ENCODE measurements at places on chromosomes 4 and X. TPM values are rescaled to one million over a fixed set of nuclear protein-coding genes. Genes with fewer than 3 reads are reported as not detected.

Gene PFKFB1
- total RNA-seq, result 0.93 TPM

Gene SCFD2
- total RNA-seq, result 39.4 TPM

Gene DUSP21
- total RNA-seq, result not detected

Gene F8A1
- 23.6 TPM for total RNA-seq

Gene FGFR3
- 0.39 TPM for total RNA-seq

Gene RS1
- not detected for total RNA-seq

Gene TRAPPC11
- total RNA-seq, result 33.7 TPM

Gene ATP2B3
- 0.05 TPM for total RNA-seq

Gene GIMD1
- total RNA-seq, result not detected

Gene OSTC
- 96.7 TPM for total RNA-seq

Gene RASGEF1B
- 3.6 TPM for total RNA-seq

Gene CHRNA9
- total RNA-seq, result not detected

Gene NLGN3
- total RNA-seq, result 1.1 TPM

Gene ZCCHC18
- total RNA-seq, result 0.76 TPM

Gene PDE6B
- total RNA-seq, result 10.1 TPM

DNA sequence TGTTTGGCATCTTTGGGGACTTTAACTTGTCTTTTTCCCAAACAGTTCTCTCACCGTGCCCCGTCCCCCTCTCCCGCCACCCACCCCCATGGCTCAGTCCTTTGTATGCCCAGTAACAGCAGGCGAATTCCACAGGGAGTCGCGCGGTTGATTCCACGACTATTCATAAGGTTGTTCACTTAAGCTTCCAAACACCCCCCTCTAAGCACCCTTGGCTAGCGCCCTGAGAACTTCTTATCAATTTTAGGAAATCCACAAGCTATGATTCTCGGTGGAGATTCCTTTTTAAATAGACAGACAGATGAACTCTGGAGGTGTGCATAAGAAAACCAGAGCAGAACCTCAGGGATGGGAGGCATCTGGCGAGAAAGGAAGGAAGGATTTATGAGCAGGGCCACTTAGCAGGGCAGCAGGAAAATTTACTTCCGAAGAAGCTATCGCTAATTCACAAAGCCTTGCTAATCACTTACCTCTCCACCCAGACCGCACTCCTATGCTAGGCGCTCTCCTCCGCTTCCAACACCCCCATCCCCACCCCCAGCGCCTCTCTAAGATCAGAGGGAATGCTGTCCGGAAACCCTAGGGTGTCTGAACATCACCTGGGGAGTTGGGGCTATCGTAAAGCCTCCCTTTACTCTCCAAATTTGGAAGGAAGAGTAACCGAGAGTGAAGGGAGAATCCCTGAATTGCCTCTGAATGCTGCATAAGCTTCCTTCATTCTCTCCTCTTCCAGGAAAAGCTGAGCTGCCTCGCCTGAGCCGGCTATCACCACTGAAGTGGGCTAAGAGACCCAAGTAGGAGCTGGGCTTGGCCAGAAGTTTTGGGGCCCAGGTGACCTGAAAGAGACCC is 1.7 kb downstream of the UNC5C start:
- no peak for DNase-seq

DNA sequence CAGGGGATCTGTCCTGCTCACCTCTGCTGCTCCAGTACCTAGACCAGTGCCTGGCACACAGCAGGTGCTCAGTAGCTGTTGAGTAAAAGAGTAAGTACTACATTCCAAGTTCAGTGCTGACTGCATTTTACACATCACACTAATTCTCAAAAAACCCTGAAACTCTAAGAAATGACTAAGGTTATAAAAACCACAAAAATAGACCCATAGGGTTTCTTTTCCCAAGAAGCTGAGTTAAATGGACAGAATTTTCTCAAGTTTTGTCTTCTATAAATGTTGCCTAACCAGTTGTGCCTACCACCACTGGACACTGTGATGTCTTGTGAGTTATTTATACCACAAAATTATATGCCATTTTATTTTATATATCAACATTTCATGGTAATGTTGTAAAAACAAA is 78.9 kb upstream of the RXFP1 start:
- no peak for DNase-seq

DNA sequence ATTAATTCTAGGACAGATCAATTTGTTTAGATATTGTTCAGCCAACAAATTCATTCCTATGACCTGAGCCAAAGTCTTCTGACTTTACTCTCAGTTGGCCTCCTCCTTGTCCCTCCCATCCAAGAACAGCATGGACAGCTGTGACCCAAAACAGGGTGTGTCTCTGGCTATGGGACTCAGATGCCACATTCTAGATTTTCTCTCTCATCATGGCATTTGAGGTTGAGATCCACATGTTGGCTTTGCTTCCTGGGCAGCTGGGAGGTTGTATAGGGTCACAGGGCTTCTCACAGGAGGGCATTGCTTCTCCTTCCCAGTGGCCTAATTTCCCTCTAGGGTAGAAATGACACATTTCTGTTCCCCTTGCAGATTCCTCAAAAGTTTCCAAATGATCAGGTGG is 22.6 kb upstream of the EGF start:
- no peak for DNase-seq

- no peak for DNase-seq
Measured at GRCh38 chr4:152917543-152918395, 18.4 kb upstream of the FHDC1 start.

- DNase-seq, result no peak
Measured at GRCh38 chr4:179268791-179269190, 1826.6 kb upstream of the AGA start.

DNA sequence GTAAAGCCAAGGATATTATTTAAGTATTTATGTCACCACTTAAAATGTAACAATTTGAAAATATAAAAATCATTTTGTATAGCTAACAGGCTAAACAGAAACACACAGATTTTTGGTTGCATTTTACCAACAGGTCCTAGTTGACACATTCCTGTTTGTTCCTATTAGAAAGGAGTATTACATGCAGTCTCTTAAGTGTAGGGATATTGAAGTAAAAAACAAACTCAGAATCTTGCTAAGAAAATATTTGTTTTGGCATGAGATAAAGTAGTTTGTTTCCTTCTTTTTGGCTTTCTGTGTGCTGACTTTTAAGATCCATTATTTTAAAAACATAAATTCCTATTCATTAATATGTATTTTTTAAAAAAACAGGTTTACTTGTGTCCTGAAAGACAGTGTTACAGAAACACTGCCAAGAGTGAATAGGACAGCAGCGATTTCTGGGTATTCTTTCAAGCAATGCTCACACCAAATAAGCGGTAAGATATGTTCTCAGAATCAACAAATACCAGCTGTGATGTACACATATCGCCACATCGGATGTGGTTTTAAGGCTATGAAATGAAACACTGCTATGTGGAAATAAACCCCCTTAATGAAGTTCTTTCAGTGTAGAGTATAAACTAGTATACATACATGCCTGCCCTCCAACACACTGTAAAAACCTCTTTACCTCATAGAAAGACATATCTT is 6.9 kb downstream of the F11 start:
- no peak for DNase-seq

- DNase-seq, result no peak
Measured at GRCh38 chr4:95537863-95538488, 10.8 kb downstream of the UNC5C start.

GRCh38 chr4:164894702-164895101 is 17.7 kb downstream of the APELA start:
- DNase-seq, result no peak

GRCh38 chr4:142128529-142128928 is 492.1 kb downstream of the IL15 start:
- no peak for DNase-seq

GRCh38 chrX:17030092-17030491 is 83.6 kb downstream of the REPS2 start:
- no peak for DNase-seq

- no peak for DNase-seq
Measured at GRCh38 chrX:154093965-154094364, 3.6 kb downstream of the MECP2 start.

DNA sequence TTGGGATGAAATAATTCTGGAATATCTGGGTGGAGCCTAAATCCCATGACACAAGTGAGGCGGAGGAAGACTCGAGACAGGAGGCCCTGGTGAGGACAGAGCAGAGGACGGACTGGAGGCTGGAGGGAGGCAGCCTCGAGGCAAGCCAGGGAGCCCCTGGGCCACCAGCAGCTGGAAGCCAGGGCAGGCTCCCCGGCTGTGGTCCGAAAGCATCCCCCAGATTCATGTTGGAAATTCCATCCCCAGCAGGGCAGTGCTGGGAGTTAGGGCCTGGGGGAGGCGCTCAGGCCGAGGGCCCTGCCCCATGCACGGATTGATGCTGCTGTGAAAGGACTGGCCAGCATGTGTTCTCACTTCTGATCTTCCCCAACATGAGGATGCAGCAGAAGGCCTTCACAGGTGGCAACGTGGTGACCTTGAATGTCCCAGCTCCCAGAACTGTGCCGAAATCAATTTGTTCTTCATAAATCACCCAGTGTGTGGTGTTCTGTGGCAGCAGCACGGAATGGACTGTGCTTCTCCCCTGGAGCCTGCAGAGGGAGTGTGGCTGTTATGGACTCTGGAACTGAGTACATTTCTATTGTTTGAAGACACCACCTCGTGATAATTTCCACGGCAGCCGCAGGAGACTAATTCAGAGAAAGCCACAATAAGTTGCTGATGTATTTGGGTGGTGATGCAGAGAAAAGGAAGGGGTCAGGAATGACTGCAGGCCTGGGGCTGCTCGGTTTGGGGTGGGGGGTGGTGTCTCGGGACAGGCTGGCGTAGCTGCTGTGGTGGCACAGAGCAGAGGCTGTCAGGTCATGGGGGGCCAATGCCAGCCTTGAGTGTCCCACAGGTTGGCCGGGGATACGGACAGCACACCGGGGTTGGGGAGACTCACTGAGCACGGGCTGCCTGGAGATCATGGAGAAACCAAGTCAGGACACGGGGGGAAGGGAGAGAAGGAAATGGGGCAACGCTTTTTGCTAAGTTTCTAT is 56.9 kb downstream of the PCGF3 start:
- no peak for DNase-seq

- DNase-seq, result no peak
Measured at GRCh38 chrX:106278951-106279350, 110.8 kb downstream of the PWWP3B start.

- no peak for DNase-seq
Measured at GRCh38 chr4:150999086-150999485, 16.0 kb downstream of the LRBA start.

- DNase-seq, result no peak
Measured at GRCh38 chr4:120824946-120825345, 97.6 kb downstream of the PRDM5 start.

DNA sequence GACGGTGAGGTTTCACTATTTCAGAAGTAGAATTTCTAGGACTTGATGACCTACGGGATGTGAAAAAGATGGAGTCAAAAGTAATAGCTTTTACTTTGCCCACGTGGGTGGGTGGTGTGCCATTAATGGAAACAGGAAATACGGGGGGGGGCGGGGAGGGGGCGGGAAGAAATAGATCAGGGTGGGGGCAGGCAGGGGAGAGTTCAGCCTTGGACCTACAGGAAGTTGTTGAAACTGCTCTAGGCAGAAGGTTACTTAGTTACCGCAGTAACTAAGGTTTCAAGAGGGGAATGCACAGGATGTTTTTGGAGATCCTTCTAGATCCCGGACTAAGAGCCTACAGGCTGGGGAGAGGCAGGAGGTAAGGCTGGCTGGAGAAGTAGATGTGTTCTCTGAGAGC is 3.6 kb upstream of the FHL1 start:
- DNase-seq, result no peak

DNA sequence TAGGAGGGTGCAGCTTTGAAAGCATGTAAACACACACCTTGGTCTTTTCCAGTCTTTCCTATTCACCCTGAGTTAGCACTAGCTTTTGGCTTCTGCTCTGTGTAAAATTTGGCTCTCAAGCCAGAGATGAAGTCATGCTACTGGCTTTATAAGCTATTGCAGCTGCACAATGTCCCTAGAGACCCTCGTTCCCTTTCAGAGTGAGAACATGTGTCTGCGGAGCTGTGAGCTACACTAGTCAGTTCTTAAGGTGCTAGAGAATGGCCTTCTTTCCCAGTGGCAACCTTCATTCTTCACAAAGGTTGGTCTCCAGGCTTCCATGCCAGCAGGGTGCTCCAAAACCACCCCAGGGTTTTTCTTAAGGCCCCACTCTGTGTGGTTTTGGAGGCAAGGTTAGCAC is 199.1 kb downstream of the SPATA18 start:
- DNase-seq, result no peak

DNA sequence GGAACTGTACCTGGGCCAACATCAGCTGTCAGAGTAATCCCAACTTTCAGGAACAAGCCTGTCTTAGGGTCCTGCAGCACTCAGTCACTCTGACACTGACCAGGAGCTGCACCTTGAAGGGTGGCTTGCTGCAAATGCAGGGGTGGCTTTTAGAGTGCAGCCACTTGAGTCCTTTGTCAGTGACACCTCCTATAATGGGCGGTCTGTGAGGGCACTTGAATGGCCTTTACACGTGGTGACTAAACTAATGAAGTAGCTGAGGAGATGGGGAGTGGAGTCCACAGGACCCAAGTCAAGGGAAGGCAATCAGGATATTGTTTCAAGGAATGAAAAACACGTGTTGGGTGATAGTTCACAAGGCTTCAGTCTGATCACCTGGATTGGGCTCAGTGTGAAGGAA is 11.1 kb upstream of the LNX1 start:
- no peak for DNase-seq

- no peak for DNase-seq
Measured at GRCh38 chr4:10135260-10135659, 18.7 kb upstream of the WDR1 start.

DNA sequence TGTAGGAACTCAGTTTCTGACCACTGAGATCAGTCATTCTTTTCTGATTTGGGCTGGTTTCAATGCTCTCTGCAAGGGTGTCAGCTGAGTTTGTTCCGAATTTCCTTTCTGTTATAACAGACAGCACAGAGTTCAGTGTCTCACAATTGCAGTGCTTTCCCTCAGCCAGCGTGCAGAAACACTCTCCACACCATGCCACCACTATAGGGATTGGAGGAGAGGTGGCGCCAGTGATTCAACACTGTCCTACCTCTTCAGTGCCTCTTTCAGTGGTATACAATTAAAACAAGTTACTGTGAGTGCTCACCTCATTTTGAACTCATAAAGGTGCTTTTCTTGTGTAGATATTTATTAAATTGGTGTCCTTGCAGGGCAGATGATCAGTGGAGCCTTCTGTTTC is 413.2 kb upstream of the CXorf51B start:
- no peak for DNase-seq

- DNase-seq, result no peak
Measured at GRCh38 chr4:7429069-7429416, 5.7 kb downstream of the PSAPL1 start.

GRCh38 chr4:81811562-81812293 is 340.0 kb upstream of the RASGEF1B start:
- DNase-seq, result no peak

DNA sequence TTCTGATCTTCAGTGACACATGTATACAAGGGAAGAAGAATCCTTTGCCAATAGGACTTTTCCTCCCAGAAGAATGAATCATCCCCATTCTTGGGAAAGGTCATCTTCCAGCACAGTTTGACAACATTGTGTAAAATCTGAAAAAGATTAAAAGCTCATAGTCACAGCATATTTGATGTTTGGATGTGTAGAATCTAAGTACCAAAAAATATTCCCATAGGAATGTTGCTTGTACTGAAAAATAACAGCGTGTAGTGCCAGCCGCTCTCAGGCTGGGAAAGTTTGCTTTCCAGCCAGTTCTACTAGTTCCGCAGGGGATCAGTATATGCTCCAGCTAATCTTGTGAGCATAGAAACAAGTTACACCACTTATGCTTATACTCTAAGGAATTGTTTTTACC is 74.7 kb upstream of the IL13RA1 start:
- DNase-seq, result no peak

- no peak for DNase-seq
Measured at GRCh38 chr4:31968842-31969241, 1248.7 kb downstream of the PCDH7 start.

Measured in activated T-helper 1 cell treated with anti-CD3 and anti-CD28 coated beads, Interleukin-12 subunit alpha, Interleukin-12 subunit beta, Interleukin-2, Interleukin-4 antibody, amounts not matched to agents 30 ng/mL and 10 ng/mL and 1 ng/mL, durations not matched to agents 14 hours and 24 hours and 36 hours (primary cell).